ENCODE measurements at places on chromosomes 4 and X.

- DNase-seq: no peak
Measured at GRCh38 chr4:24743206-24743605, 52.2 kb upstream of the SOD3 start.

- no peak for DNase-seq
Measured at GRCh38 chrX:125384867-125385266, 65.2 kb downstream of the TEX13C start.

- DNase-seq: no peak
Measured at GRCh38 chr4:41696763-41697162, 51.8 kb downstream of the PHOX2B start.

DNA sequence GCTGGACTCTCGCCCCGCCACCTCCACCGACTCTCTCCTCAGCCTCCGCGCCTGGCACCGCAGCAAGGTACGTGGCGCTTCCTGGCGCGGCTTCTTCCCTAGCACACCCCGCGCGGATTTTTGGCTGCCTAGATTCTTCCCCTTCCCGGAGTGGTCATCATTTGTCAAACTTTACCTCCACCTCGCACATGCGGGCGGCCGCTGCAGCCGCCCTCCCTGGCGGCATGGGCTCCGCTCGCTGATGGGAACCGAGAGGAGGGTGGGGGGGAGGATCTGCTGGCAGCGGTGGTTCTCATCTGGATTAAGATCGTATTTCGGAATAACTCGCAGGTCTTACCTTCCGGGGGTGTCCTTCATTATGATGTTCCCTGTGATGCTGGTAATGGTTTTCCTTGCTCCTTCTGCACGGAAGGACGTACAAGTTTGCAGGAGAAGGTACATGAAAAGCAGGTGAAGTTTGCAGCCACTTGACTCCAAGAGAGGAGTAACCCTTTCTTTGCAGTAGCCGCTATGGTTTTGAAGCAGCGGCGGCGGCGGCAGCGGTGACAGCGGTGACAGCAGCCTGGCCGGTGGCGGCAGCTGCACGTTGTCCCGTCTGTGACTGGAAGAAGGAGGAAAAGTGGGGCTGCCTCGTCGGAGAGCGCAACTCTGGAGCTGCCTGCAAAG lies 2183.9 kb upstream of the TENM3 start:
- no peak for DNase-seq

GRCh38 chr4:66852843-66853242 lies 692.5 kb downstream of the CENPC start:
- no peak for DNase-seq

GRCh38 chr4:146514651-146515357 lies 6.9 kb downstream of the SLC10A7 start:
- no peak for DNase-seq

- DNase-seq: no peak
Measured at GRCh38 chrX:13180807-13181206, 136.4 kb upstream of the FAM9C start.

DNA sequence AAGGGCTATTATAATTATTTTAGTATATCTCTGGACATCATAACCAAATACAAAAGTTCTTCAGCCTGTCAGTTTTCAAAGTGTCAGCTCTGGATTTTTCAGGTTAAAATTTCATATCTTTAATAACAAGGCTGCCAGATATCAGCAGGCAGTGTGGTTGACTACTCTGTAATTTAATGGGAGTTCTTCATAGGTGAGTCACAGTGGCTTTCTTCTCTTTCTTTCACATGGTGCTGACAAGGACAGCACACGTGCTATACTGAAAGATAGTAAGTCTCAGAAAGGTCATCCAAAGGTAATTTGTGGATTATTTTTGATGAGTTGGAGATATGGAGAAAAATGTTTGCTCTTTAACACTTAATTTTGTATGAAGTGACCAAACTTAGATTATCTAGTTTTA lies 43.2 kb downstream of the GALNT7 start:
- no peak for DNase-seq

GRCh38 chr4:63063760-63064159 lies 1345.5 kb downstream of the TECRL start:
- no peak for DNase-seq

DNA sequence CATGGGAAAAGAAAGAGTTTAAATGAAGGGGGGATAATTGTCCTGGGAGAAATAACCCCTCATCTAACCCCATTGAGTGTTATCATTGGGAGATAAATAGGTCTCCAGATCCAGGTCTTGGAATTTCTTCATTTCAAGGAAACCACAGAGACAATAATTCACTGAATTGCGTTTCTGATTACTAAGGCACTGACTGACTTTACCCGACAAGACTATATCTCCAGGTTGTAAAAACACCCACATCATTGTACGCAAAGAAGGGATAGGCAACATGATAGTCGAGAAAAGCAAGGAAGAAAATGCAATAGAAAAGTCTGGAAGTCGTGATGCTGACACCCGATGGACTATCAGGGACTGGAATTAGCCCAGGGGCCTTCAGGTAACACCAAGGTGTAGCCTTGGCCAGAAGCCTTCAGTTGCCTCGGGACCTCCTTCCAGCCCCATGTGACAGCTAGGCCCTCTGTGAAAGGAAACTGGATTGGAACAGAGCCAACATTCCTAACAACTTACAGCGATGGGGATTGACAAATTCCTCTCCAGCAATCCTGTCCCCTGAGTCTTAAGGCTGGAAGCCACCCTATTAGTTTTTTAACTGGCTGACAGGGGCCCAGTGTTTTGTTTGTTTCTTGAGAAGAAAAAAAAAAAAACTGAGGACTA lies 46.5 kb upstream of the RAB9B start:
- DNase-seq: peak; percentile 13

DNA sequence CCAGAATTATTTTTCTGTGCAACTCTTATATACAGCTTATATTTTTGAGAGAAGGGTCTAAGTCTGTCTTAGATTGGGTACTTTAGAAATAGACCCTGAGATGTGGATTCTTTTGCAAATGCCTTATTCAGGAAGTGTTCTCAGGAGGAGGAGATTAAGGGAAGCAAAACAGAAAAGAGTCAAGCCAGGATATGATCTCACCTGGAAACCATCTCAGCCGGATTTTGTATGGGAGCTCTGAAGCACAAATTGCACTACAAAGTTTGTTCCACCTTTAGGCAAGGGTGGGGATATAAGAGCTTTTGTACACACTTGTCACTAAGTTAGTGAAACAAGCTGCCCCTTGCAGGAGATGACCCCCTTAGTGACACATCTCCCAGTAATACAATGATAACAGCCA lies 121.2 kb upstream of the GRPR start:
- no peak for DNase-seq

GRCh38 chr4:39539089-39539611 lies 11.9 kb upstream of the UGDH start:
- no peak for DNase-seq

GRCh38 chr4:89175611-89176010 lies 64.3 kb downstream of the TIGD2 start:
- DNase-seq: no peak

GRCh38 chrX:124257924-124258702 lies 74.3 kb upstream of the TEX13D start:
- DNase-seq: no peak

DNA sequence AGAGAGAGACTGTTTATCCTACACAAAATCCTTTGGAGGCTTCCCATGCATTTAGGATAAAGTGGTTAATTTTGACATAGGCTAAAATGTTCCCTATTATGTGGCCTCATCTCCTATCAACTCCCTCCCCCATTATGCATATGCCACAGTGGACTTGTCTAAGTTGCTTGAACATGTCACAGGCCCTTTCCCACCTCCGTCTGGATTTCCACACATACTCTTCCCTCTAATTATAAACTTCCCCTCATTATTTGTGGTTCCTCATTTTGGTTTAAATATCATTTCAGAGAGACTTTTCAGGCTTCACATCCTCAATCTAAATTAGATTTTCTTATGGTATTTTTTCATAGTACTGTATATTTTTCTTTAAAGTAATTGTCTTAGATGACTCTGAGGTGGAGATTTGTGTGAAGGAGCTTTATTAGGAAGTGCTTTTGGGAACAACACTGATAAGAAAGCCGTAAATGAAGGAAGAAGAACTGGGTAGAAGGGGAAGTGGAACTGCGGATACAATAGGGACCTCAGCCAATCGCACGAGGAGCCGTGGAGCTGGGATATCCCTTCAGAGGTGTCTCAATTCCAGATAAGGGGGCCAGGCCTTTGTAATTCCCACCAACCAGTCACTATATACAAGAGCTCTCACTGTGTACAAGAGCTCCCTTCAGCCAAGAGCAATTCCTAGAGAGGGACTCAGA lies 7.9 kb downstream of the C4orf17 start:
- no peak for DNase-seq

DNA sequence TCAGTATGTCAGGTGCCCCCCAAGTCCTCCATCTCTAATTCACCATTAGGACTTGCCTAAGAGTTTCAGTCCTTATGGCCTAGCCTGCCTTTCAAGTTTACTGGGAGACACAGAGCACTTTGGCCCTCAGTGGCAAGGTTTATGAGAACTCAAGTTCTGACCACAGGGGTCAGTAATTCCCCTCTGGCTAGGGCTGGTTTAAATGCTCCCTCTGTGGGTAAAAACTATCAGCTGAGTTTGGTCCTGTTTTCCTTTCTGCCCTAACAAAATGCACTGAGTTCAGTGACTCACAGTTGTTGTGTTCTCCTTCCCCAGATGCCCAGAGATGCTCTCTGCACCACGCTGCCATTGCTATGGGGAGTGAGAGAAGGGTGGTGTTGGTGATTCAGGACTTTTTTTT lies 163.2 kb downstream of the RELL1 start:
- no peak for DNase-seq

- no peak for DNase-seq
Measured at GRCh38 chr4:41437111-41437536, 100.8 kb upstream of the LIMCH1 start.

- DNase-seq: peak; percentile 37
Measured at GRCh38 chrX:14362721-14363120, 166.6 kb upstream of the GLRA2 start.

DNA sequence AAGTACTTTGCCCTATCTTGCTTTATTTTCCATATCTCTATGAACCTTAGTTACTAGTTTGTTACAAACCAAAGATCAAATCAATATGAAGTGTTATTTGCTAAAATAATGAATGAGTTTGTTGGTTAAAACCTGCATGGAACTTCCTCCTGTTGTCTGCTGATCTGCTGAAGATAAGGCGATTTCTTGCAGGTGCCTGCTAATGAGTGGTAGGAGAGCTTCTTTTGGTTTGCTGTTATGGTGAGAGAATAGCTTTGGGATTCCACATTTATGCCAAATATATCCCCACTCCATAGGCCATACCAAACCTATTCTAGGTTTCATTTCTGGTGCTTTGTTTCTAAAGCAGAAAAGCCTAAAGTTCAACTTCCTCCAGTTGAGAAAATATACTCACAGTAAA lies 103.8 kb upstream of the PCDH10 start:
- no peak for DNase-seq

GRCh38 chr4:109562457-109563239 lies 2.6 kb downstream of the MCUB start:
- no peak for DNase-seq

DNA sequence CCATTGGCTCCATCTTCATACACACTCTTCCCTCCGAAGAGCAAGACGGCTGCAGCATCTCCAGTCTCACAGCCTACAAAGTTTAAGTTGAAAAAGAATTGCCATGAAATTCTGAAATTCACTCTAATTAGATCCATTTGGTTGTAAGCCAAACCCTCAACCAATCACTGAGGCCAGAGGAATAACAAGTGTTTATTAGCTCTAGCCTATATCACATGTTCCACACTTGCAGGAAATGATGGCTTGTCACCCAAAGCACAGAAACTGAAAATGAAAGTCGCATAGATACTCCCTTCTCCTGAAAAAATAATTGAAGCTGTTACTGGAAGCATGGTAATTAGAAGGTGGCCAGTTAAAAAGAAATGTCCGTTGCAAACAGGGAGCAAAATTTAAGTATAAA lies 1071.8 kb downstream of the CCSER1 start:
- no peak for DNase-seq

DNA sequence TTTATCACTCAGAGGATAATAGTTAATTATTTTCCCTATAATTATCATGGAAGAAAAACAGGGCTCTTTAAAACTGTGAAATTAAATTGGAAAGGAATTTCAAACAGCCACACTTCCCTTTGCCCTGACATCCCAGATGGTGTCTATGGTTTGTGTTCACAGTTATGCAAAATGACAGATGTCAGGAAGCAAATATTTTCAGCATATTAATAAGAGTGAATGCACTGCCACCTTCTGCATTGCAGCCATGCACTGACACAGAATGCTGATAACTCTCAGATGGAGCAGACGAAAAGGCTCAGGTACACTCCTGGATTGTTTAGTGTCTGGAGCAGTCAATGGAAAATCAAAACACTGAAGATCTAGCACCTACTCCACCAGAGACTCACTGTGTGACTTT lies 57.6 kb downstream of the RWDD4 start:
- no peak for DNase-seq

- DNase-seq: no peak
Measured at GRCh38 chr4:40373636-40374035, 38.5 kb downstream of the CHRNA9 start.

DNA sequence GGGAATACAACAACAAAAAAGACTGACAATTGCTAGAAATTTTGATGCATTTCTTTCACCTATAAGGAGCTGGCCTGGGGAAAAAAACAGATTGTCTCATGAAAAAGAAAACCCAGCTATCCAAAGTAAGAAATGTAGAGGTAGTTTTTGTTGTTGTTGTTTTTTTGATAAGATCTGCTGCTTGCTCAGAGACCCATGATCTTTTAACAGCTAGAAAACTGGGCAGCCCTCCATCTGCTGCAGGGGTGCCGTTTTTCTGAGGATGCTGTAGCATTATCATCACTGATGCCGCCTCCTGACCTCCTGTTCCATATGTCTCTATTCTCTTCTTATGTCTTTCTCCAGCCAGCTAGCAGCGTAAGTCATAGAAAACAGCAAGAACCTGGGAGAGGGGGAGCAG lies 98.3 kb downstream of the BMPR1B start:
- DNase-seq: no peak

DNA sequence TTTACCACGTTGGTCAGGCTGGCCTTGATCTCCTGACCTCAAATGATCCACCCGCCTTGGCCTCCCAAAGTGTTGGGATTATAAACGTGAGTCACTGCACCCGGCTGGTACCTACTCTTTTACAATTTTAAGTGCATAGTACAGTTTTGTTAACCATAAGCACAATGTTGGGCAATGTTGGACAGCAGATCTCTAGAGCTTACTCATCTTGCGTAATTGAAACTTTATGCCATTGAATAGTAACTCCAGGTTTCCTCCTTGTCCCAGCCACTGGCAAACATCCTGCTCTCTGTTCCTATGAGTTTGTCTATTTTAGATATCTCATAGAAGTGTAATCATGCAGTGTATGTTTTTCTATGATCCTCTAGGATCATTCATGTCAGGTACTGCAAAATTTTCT lies 9.3 kb upstream of the CPE start:
- DNase-seq: no peak

- peak; percentile 43 for DNase-seq
Measured at GRCh38 chr4:119525005-119525749, 103.4 kb downstream of the PDE5A start.

GRCh38 chrX:149262086-149262485 lies 243.0 kb downstream of the IDS start:
- DNase-seq: no peak

DNA sequence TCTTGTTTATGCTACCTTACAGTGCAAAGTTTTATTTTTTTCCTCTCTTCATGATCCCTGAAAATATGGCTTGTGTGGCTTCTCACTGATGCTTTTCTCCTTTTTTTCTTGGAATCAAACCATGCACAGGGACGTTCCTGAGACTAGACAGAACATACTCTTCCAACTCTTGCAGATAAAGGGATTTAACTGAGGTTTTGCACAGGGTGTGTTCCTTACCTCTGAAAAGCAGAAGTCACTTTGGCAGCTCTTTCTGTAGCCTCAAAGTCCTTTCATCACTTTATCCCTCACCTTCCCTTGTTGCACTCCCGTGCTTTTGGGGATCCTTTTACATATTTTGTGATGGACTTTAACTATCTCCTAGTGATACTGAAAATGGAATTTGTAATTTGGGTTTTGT lies 300.1 kb downstream of the SPRY1 start:
- no peak for DNase-seq
